ENCODE measurements at places on chromosomes 7 and 10.

DNA sequence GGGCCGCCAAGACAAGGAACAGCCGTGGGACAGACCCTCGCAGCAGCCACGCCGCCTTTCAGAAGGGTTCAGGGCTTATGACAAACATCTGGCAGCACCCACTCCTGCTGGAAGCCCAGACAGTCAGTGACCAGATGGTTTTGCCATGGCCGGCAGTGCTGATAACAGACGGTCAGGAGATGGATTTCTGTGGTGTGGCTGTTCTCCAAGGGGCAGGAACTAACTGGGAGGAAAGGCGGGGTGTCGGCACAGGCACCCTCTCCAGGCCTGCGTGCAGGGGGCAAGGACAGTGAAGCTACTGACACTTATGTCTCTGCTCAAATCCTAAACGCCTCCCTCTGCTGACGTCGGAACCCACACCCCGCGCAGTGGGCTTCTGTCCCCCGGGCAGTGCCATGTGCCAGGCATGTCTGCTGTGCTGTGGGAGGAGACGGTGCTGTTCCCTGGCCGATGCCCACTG, 416.1 kb downstream of the DNAJB6 start:
- no peak for DNase-seq

DNA sequence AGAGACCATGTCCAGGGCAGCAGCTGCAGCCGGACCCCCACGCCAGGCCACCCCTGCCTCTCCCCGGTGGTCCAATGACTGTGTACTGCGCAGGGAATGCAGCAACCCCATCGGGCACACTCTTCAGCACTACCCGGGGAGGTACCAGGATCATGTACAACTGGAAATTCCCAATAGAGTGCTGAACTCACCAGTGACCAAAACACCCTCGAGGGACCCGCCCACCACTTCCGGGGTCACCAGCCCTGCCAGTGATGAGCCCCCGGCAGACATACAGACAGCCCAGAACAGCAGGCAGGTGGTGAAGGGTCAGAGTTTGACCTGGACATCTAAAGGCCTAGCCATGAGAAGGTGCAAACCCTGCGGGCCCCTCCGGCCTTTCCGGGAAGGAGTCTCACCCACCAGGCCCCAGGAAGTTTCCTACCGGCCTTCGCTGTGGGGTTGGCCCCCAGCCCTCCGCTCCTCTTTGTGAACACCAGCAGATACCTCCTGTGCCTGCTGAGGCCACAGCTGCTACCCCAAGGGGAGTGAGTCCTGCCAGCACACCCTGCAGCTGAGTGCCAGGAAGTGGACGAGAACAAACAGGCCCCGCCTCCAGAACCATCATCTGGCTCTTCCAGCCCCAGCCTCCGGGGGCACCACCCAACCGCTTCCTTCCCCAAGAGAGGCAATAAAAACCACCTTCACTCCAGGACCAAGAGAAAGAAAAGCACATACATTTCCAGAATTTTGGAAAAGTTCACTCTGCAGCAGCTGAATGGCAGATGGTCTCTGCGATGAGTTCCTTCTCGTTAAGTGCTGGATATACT, 5.0 kb upstream of the ANKRD61 start:
- DNase-seq: peak; percentile 17

DNA sequence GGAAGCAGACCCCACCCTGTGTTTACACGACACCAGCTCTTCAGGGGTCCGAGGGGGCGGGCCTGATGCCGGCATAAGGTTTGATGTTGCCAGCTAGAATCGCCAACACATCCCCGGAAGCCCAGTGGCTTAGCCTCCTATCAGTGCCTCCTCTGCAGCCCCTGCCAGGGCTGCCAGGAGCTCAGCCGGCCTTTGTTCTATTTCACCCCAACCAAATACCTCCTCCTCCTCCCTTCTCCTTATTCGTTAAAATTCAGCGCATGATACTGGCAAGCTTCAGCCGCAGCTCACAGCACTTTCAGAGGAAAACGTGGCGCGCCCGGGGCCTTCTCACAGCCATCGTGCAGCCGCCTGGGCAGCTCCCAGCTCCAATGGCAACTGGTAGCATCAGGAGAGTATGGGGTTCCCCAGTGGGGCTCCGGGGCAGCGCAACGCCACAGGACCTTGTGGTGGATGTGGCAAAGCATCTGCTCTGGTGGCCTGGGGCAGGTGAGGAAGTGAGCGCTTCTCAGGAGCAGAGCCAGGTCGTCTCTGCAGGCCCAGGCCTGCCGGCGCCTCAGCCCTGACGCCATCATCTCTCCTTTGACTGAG, 176.4 kb upstream of the RHEB start:
- DNase-seq: no peak

GRCh38 chr10:44195112-44196007, 189.5 kb downstream of the CXCL12 start:
- DNase-seq: peak; percentile 85

GRCh38 chr7:154503962-154504550, 451.9 kb downstream of the DPP6 start:
- DNase-seq: peak; percentile 24
